ENCODE measurements at places on chromosomes 1 and 21. TPM values are rescaled to one million over a fixed set of nuclear protein-coding genes. Genes with fewer than 3 reads are reported as not detected.

Gene CSMD2
- total RNA-seq: 0.67 TPM

- H3K27ac ChIP-seq: no peak overlapping the region
- no peak overlapping the region for H3K4me3 ChIP-seq
- no peak for DNase-seq
- no peaks in the 10 kb centered on the region for H3K27me3 ChIP-seq
- no peaks in the 10 kb centered on the region for H3K36me3 ChIP-seq
- no peaks in the 10 kb centered on the region for H3K4me1 ChIP-seq
Measured at GRCh38 chr1:216453777-216454176, 30.5 kb upstream of the USH2A start.

GRCh38 chr1:86887479-86888162 lies 26.3 kb downstream of the SELENOF start:
- H3K4me3 ChIP-seq: no peak overlapping the region
- peaks cover 7% of the 10 kb centered on the region for H3K36me3 ChIP-seq
- no peak overlapping the region for H3K27ac ChIP-seq
- no peak for DNase-seq

Gene KRTAP19-1
- total RNA-seq: not detected

Gene NAV1
- 34.1 TPM for total RNA-seq

GRCh38 chr1:246198115-246198816 lies 308.8 kb downstream of the SMYD3 start:
- DNase-seq: no peak
- no peaks in the 10 kb centered on the region for H3K27me3 ChIP-seq
- H3K36me3 ChIP-seq: no peaks in the 10 kb centered on the region
- H3K27ac ChIP-seq: no peak overlapping the region

GRCh38 chr1:145918992-145919939 lies 749 bp upstream of the PEX11B start:
- H3K27me3 ChIP-seq: no peaks in the 10 kb centered on the region
- peaks cover 22% of the 10 kb centered on the region for H3K4me1 ChIP-seq
- peaks cover 32% of the 10 kb centered on the region for H3K36me3 ChIP-seq
- peak overlapping the region; percentile 87 for H3K27ac ChIP-seq

DNA sequence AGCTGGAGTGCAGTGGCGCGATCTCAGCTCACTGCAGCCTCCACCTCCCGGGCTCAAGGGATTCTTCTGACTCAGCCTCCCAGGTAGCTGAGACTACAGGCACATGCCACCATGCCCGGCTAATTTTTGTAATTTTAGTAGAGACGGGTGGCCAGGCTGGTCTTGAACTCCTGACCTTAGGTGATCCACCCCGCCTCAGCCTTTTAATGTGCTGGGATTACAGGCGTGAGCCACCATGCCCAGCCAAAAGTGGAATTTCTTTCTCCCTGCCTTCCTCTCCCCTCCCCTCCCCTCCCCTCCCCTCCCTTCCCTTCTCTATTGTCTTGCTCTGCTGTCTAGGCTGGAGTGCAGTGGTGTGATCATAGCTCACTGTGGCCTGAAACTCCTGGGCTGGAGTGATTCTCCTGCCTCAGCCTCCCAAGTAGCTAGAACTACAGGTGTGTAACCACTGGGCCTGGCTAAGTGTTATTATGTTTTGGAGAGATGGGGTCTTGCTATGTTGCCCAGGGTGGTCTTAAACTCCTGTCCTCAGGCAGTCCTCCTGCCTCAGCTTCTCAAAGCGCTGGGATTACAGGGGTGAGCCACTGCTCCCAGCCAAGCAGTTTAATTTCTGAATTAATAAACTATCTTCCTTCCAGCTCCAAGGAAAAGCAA lies 10.0 kb upstream of the MACF1 start:
- no peaks in the 10 kb centered on the region for H3K27me3 ChIP-seq
- H3K27ac ChIP-seq: peak overlapping the region; percentile 24
- H3K36me3 ChIP-seq: no peaks in the 10 kb centered on the region
- no peak overlapping the region for H3K4me3 ChIP-seq

Gene IGSF21
- total RNA-seq: 3.2 TPM

GRCh38 chr1:231144416-231145193 lies 17.3 kb upstream of the TRIM67 start:
- no peak for DNase-seq
- H3K4me3 ChIP-seq: no peak overlapping the region
- H3K27me3 ChIP-seq: no peaks in the 10 kb centered on the region

DNA sequence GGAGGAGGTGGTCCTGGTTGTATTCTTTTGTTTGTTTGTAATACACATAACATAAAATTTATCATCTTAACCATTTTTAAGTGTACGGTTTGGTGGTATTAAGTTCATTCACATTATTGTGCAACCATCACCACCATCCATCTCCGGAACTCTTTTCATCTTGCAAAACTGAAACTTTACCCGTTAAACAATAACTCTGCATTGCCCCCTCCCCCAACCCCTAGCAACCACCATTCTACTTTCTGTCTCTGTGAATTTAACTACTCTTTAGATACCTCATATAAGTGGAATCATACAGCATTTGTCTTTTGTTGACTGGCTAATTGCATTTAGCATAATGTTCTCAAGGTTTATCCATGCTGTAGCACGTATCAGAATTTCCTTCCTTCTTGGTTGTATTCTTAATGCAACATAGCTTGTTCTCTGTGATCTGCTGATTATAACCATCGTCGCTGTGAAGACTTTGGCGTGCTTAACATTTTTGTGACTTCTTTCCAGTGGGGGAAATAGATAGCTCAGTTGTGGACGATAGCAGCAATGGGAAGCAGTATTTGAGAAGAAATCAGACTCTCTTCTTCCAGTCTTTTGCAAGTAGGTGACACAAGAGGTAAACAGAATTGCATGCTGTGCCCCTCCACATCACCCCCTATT lies 117.5 kb upstream of the HOOK1 start:
- H3K4me3 ChIP-seq: peak overlapping the region; percentile 2
- H3K36me3 ChIP-seq: no peaks in the 10 kb centered on the region
- DNase-seq: no peak

DNA sequence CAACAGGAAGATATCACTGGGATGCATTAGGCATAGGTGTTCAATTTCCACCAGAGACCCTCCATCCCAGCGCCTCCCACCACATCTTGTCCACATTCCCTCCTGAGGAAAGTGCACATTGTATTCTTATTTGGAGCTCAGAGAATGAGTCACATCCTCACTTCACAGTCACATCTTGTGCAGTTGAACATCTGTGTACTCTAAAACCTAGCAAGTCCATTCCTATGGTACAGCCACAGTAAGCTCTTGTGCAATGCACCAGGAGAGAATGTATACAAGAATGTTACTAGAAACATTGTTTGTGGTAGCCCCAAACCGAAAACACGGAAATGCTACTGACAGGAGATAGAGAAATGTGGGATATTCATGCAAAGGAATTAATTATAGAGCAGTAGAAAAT lies 1.6 kb upstream of the KDF1 start:
- H3K27me3 ChIP-seq: peaks cover 32% of the 10 kb centered on the region
- no peak overlapping the region for H3K4me3 ChIP-seq
- DNase-seq: no peak
- no peaks in the 10 kb centered on the region for H3K36me3 ChIP-seq

GRCh38 chr1:244948416-244948815 lies 84.1 kb upstream of the HNRNPU start:
- no peaks in the 10 kb centered on the region for H3K4me1 ChIP-seq
- H3K27ac ChIP-seq: no peak overlapping the region
- DNase-seq: no peak
- no peak overlapping the region for H3K4me3 ChIP-seq
- no peaks in the 10 kb centered on the region for H3K27me3 ChIP-seq

Gene CDK18
- 31.6 TPM for total RNA-seq

DNA sequence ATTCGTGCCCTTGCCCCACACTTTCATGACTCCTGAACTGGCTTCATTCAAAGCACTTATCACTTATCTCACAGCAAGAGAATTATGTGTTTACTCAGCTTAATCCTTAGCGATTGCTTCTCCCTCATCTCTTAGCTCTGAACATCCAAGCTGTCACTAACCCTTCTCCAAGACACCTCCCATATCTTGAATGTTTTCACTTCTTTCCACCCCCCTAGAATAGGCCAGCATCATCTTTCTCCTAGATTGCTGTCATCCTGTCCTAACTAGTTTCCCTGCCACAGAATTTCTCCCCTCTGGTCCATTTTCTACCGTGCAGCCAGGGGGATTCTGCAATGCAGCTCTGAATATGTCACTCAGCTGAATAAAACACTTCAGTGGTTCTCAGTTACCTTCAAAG lies 68.6 kb upstream of the SPATA6 start:
- DNase-seq: no peak
- no peaks in the 10 kb centered on the region for H3K4me1 ChIP-seq
- H3K4me3 ChIP-seq: no peak overlapping the region
- no peaks in the 10 kb centered on the region for H3K36me3 ChIP-seq

DNA sequence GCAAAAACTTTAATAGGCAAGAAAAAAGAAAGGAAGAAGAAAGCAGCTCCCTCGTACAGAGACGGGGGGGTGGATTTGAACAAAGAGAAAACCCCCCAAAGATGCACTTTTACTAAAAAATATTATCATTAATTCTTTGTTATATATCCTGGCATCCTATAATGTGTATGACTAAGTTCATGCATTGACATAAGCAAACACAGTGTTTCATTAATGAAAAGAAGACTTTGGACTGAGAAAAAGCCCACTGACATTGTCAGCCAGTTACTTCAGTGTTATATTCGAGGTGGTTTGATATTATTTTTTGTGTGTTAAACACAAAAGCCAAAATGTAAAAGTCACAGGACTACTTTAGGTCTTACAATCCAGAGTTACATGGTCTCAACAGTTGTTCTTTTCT lies 110.1 kb upstream of the DPYD start:
- DNase-seq: no peak
- no peak overlapping the region for H3K4me3 ChIP-seq
- no peaks in the 10 kb centered on the region for H3K27me3 ChIP-seq
- H3K27ac ChIP-seq: no peak overlapping the region
- no peaks in the 10 kb centered on the region for H3K4me1 ChIP-seq
